ENCODE measurements at places on chromosomes 12 and 14. TPM values are rescaled to one million over a fixed set of nuclear protein-coding genes. Genes with fewer than 3 reads are reported as not detected.

The PTCSC3 gene
- total RNA-seq: 1.5 TPM

The OR11H12 gene
- not detected for total RNA-seq

The APOF gene
- total RNA-seq: not detected

GRCh38 chr14:103110681-103111231 is 12.5 kb upstream of the TNFAIP2 start:
- no peak for DNase-seq
- H3K36me3 ChIP-seq: no peaks in the 10 kb centered on the region
- H3K4me3 ChIP-seq: no peak overlapping the region
- peaks cover 51% of the 10 kb centered on the region for H3K4me1 ChIP-seq

DNA sequence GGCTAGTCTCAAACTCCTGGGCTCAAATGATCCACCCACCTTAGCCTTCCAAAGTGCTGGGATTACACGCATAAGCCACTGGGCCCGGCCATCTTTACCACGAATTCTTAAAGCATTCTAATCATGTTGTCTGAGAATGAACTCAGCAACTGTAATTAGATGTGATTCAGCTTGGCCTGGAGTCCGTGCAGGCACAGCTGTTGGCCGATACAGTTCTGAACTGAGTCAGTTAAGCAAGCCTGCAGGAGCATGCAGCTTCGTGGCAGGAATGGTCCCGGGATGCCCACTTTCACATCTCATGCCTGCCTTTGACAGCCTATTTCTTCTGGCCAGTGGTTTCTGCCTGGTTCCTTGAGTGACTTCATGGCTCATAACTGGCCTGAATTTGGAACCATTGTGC is 194.1 kb downstream of the ANO6 start:
- H3K4me3 ChIP-seq: no peak overlapping the region
- no peaks in the 10 kb centered on the region for H3K27me3 ChIP-seq
- no peak overlapping the region for H3K27ac ChIP-seq

DNA sequence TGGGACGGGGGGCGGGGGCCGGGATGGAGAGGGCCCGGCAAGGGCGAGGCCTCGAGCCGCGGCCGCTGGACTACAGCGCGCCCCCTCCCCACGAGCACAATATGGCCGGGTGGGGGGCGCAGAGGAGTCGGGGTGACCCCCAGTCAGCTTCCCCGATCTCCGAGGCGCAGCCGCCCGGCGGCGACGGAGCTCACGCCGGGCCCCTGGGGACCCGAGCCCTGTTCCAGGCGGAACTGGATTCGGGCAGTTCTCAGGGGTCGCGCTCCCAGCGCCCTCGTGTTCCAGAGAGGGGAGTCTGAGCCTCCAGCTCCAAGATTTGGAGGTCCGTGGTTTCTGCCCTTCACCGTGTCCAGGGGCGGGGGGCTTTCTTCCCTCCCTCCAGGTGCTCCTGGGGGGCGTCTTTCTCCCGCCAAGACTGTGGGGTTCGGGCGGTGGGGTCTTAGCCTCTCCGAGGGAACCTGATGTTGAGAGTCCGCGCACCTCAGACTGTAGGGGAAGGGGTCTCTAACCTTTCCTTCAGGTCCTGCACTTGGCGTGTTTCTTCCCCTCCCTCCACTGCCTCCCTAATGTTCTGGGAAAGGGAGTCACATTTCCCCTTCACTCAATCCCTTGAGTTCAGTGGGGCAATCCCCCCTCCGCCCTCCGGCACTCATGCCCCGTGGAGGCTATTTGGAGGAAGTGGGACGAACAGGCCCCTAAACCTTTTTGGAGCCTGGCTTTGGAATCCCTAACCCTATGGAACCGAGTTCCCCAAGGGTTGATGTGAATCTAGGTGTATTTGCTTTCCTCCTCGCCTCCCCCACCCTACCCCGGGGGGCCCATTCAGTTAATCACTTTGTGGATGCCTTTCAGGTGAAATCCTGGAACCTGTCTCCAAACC is 584 bp downstream of the ACVR1B start:
- H3K4me3 ChIP-seq: peak overlapping the region; percentile 96
- DNase-seq: peak; percentile 66
- H3K27ac ChIP-seq: peak overlapping the region; percentile 93
- no peaks in the 10 kb centered on the region for H3K36me3 ChIP-seq
- H3K4me1 ChIP-seq: peaks cover 46% of the 10 kb centered on the region

DNA sequence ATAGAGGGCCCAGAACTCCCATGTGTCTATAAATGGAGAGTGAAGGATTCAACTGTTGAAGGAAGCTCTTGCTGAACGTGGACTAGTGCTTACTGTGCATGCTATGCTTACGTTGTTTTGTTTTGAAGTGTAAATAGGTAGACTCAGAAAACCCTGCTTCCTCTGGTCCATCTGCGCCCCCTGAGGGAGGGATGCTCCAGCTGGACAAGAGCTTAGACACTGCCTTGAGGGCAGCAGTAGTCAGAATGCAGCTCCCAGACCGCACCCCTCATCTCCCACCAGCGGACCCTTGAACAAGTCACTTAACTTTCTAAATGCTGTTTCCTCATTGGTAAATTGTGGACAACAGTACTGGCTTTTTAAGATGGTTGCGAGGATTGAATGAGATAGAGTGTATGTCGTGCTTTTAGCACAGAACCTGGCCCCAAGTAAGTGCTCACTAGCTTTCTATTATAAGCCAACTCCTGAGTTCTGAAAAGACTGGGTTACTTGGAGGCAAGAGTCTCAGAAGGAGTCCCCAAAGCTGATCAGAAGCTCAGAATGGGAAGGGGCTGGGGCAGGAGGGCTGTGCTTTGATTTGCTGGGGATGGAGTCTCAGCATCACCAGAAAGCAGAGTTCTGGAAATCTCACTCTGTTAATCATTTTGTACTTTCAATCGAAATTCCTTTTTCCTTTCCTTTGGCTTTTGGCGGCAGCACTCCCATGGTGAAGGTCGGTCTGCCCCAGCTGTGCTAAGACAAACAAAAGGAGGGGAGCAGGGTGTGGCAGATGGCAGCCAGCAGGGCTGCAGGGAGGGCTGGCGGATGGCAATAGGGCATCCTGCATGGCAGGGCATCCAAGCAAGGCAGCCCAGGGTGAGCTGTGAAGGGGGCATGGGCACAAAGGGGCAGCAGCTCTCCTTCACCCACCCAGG is 15.6 kb downstream of the AGAP2 start:
- H3K4me1 ChIP-seq: peaks cover 8% of the 10 kb centered on the region
- H3K27ac ChIP-seq: no peak overlapping the region
- H3K27me3 ChIP-seq: no peaks in the 10 kb centered on the region
- no peak for DNase-seq
- H3K36me3 ChIP-seq: peaks cover 42% of the 10 kb centered on the region

DNA sequence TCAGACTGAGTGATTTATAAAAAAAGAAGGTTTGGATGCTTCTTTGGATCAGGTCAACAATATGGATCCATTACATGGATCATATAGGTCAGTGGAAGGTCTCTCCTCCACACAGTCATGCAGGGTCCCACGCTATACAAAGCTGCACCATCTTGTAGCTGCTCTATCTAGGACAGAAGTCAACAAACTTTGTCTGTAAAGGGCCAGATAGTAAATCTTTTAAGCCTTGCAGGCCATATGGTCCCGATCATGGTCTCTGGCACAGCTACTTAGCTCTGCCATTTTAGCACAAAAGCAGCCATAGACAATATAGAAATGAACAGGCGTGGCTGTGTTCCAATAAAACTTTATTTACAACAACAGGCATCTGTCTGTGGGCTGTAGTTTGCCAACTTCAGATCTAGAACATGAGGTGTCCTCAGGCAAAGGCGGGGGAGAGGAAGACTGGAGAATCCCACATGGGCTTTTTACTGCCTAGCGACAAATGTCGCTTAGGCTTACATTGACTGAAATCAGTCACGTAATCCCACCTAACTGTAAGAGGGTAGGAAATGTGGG is 36.7 kb downstream of the TMEM233 start:
- no peak for DNase-seq
- H3K27me3 ChIP-seq: no peaks in the 10 kb centered on the region
- H3K4me1 ChIP-seq: no peaks in the 10 kb centered on the region
- H3K4me3 ChIP-seq: no peak overlapping the region
- H3K27ac ChIP-seq: no peak overlapping the region

- no peaks in the 10 kb centered on the region for H3K36me3 ChIP-seq
- peaks cover 9% of the 10 kb centered on the region for H3K4me1 ChIP-seq
- H3K27me3 ChIP-seq: no peaks in the 10 kb centered on the region
- DNase-seq: no peak
- H3K27ac ChIP-seq: no peak overlapping the region
Measured at GRCh38 chr12:29431513-29431912, 50.5 kb upstream of the ERGIC2 start.
